ENCODE measurements at places on chromosomes 6 and 20.
A peak's percentile ranks its signal among the peaks of the same experiment; 100 is the strongest.

- DNase-seq = no peak
Measured at GRCh38 chr6:156956286-156956685, 179.1 kb downstream of the ARID1B start.

- no peak for DNase-seq
Measured at GRCh38 chr6:109344226-109344625, 38.0 kb downstream of the CD164 start.

GRCh38 chr6:158795516-158795915, 23.7 kb downstream of the EZR start:
- no peak for DNase-seq

GRCh38 chr20:35269055-35269781, 8.7 kb downstream of the MMP24OS start:
- no peak for DNase-seq

GRCh38 chr6:54377776-54378175, 69.5 kb downstream of the TINAG start:
- DNase-seq = no peak

DNA sequence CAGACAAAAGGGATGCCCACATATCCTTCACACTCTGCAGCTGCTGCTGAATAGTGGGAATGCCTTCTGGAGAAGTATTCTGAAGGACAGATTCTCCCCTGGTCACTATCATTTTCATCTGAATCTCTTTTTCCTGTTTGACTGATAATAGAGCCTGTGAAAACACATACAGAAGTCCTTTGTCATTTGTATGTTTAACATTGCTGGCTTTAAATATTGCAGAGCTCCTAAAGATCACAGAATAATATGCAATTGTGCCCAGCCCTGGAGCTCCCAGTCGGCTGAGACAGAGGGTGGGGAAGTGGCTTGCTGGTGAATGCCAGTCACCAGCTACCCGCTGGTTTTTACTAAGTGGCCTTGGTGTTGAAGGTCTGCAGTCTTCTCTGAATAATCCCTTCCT, 272.3 kb downstream of the SYNE1 start:
- DNase-seq = no peak

DNA sequence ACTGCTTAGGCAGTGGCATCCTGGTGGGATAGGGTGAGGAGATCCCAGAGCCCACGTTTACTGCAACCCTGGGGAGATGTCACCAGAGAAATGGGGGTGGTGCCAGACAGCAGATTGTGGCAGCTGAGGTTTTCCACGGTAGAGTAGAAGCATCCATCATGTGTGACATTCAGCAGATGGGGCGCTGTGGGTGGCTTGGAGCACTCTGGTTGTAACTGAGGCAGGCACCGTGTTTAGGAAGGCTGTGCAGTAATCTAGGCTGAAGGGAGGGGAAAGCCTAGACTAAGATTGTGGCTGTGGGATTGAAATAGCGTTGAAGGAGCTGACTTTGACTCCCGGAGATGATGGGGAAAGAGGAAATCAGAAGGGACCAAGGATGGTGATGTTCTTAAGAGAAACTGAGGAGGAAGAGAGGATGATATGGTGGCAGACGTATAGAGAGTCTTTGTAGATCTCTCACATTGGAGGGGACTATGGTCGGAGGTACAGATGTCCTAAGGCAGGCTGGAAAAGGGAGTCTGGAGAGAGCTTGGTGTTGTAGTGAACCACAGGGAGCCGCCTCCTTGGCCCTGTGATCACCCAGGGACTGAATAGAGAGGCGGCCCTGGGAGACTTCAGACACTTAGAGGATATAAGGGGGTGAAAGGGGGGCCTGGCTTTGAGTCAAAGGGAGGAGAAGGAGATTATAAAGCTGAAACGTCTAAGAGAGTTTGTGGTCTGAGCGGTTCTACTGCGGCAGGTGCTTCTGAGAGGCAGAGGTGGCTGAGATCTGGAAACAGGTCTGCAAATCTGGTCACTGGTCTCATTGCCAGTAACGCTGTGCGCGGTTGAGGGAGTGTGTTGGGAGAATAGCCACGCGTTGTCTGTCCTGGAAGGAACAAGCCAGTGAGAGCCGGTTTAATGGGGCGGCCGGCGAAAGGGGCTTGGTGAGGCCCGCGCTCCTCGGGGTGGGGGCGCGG, 792 bp upstream of the MICA start:
- DNase-seq = no peak

GRCh38 chr6:42402184-42402583, 49.5 kb downstream of the TRERF1 start:
- no peak for DNase-seq

- DNase-seq = no peak
Measured at GRCh38 chr6:104186831-104187230, 672.9 kb downstream of the HACE1 start.

GRCh38 chr6:6811128-6812009, 222.8 kb downstream of the LY86 start:
- no peak for DNase-seq

DNA sequence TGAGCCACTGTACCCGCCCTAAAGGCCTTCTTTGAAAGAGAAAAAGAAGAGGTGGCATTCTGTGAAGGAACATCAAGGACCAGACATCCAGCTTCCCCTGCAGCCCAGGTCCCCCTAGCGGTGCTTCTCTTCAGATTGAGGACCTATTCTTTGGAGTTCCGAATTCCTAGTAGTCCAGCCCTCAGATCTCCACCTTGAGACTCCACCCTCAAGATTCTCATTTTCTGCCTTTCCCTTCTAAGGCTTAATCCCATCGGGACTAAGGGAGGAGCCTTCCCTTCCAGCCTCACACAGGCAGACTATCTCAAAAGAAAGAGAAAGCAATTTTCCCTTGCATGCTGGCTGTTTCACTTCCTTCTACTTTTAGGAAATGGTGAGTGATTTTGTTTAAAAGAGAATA, 32.5 kb downstream of the MUC22 start:
- no peak for DNase-seq

DNA sequence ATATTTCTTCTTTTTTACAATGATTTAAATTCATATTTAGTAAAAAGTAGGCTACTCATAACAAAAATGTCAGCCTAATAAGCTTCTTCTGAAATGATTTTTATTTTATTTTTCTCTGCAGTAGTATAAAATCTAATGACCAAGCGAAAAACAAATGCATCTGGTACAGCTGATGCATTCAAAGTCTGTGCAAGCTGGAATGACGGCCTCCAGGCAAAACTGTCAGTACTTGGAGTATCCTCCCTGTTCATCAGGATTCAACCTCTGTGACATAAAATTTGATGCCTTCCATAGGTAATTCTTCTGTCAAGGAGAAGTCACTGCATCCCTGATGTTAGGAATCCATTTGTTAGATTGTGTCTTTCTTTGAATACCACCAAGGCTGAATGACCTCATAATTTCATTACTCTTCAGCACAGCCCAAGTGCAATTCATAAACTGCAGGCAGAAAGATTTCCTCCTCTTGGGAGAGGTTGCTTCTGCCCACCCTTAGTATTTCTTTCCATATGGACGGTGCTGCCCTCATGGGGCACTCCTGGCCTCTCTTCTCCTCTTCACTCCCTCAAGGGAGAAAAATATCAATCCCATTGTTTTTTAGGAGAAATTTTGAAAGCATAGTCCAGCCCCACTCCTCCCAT, 146.4 kb upstream of the STXBP5 start:
- DNase-seq = no peak

DNA sequence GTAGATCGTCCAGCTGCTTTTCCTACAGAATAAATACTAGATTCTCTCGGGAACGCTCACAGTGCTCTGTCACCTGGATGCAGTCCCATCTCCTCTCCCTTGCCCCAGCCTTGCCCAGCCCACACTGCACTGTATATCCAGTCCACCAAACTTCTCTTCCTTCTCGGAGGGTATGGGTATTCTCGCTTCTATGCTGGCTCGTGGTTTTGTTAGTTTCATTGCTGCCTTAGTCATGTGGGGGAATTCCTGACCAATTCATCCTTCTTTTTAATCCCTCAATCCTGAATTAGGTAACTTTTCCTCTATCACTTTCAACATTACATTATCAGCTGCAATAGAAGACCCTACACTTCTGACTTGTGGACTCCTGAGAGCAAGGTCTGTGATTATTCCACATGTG, 252.4 kb downstream of the GMDS start:
- DNase-seq = no peak

DNA sequence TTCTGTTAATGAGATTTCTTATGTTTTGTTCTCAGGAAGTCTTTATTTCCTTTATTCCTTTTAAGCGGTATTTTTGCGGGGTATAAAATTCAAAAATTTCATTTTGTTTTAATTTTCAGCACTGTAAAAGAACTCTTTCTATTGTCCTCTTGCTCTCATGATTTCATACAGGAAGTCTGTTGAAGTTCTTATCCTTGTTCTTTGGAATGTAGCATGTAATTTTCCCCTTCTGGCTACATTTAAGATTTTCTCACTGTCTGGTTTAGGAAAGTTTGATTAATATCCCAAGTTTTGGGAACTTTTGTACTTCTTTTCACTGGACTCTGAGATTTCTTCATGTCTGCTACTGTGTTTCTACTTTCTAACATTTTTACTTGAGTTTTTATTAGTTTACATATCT, 581.4 kb upstream of the GJE1 start:
- DNase-seq = no peak

GRCh38 chr6:19452495-19452894, 384.7 kb upstream of the ID4 start:
- DNase-seq = no peak

- DNase-seq = no peak
Measured at GRCh38 chr6:101826678-101827077, 433.2 kb downstream of the GRIK2 start.

DNA sequence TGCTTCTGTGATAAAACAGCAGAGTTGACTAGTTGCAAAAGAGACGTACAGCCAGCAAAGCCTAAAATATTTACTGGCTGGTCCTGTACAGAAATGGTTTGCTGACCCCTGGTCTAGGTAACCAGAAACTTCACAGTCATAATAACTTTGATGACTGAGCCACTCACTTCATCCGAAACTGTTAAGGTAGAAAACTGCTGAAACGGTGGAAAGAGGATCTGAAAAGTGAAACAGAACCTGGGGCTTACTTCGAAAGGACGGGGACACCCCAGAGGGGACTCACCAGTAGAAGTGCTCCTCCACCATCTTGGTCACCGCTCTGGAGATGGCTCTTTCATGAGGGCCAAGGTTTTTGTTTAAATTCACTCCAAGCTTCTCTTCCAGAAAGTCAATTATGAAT, 16.4 kb downstream of the FAXC start:
- no peak for DNase-seq

DNA sequence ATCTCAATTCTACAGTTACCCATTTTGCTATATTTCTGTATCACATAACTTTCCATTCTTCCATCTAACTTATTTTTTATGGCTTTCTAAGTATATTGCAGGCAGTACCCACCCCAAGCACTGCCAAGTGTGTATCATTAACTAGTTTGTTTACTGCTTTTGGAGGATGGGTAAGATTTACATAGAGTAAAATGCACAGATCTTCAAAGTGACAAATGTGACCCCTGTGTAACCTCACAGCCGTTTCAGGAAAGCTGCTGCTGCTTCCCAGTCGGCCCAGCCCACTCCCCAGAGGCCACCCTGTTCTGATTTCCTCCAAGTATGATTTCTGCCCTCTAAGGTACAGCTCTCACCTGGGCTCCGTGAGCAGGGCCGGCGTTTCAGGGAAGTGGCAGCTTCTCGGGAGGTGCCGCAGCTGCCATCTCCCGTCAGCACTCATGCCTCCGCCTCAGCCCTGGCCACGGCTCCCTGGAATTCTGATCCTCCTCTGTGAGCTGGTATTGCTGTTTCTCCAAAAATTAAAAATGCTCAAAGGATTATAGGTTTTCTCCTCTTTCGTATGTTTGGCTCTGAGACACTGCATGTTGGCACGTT, 15.0 kb upstream of the MAP1LC3A start:
- no peak for DNase-seq

- DNase-seq = no peak
Measured at GRCh38 chr6:158459726-158460125, 100.2 kb upstream of the TMEM181 start.

GRCh38 chr6:137928286-137928685, 61.2 kb downstream of the TNFAIP3 start:
- DNase-seq = peak; percentile 17

Measured in activated naive CD8-positive, alpha-beta T cell treated with anti-CD3 and anti-CD28 coated beads, Interleukin-2, amount 50 U/mL, for 16 hours (primary cell).